ENCODE measurements at places on chromosomes 3 and 15. TPM values are rescaled to one million over a fixed set of nuclear protein-coding genes. Genes with fewer than 3 reads are reported as not detected.
A peak's percentile ranks its signal among the peaks of the same experiment; 100 is the strongest.

- DNase-seq = no peak
- H3K27me3 ChIP-seq = no peaks in the 10 kb centered on the region
- peaks cover 14% of the 10 kb centered on the region for H3K4me1 ChIP-seq
- no peaks in the 10 kb centered on the region for H3K36me3 ChIP-seq
Measured at GRCh38 chr3:52442409-52443267, 2.3 kb downstream of the SEMA3G start.

- no peaks in the 10 kb centered on the region for H3K36me3 ChIP-seq
- no peaks in the 10 kb centered on the region for H3K4me1 ChIP-seq
- no peak overlapping the region for H3K4me3 ChIP-seq
- peak; percentile 1 for DNase-seq
Measured at GRCh38 chr3:99753268-99753975, 64.2 kb upstream of the CMSS1 start.

- H3K36me3 ChIP-seq = no peaks in the 10 kb centered on the region
- H3K27me3 ChIP-seq = no peaks in the 10 kb centered on the region
- no peak for DNase-seq
Measured at GRCh38 chr3:73255609-73256029, 194.2 kb downstream of the EBLN2 start.

- no peaks in the 10 kb centered on the region for H3K36me3 ChIP-seq
- H3K27ac ChIP-seq = no peak overlapping the region
- DNase-seq = no peak
- H3K4me3 ChIP-seq = no peak overlapping the region
Measured at GRCh38 chr3:43862992-43863805, 172.5 kb downstream of the ABHD5 start.

DNA sequence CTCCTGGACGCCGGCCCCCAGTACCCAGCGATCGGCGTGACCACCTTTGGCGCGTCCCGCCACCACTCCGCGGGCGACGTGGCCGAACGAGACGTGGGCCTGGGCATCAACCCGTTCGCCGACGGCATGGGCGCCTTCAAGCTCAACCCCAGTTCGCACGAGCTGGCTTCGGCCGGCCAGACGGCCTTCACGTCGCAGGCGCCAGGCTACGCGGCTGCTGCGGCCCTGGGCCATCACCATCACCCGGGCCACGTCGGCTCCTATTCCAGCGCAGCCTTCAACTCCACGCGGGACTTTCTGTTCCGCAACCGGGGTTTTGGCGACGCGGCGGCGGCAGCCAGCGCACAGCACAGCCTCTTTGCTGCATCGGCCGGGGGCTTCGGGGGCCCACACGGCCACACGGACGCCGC, 956 bp downstream of the ZIC1 start:
- no peak overlapping the region for H3K4me3 ChIP-seq
- peaks cover 7% of the 10 kb centered on the region for H3K4me1 ChIP-seq
- H3K27ac ChIP-seq = no peak overlapping the region
- no peaks in the 10 kb centered on the region for H3K36me3 ChIP-seq
- DNase-seq = no peak
- peaks cover 38% of the 10 kb centered on the region for H3K27me3 ChIP-seq

DNA sequence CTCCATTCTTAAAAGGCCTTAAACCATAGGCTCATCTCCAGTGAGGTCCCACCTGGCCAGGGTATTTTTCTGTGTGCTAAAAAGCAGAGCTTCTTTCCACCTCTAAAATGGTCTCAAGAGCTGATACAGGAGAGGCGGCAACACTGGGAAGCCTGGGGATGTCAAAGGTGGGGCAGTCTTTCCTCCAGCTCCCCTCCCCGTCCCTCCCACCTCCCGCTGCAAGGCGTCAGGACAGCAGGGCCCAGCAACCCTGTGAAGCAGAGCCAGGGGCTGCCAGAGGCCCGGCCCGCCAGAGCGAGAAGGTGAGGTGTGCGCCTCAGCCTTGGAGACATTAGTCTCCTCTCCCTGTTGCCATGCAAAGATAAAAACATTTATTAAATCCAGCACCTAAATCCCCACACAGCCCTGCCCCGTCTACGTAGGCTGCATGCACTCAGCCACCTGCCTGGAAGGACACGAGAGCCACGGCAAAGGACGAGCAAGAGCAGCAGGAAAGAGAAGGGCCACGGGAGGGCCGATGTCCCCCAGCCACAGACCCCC, 75.6 kb downstream of the FAM174B start:
- H3K27ac ChIP-seq = no peak overlapping the region
- no peaks in the 10 kb centered on the region for H3K27me3 ChIP-seq
- no peak for DNase-seq
- H3K4me3 ChIP-seq = no peak overlapping the region
- no peaks in the 10 kb centered on the region for H3K4me1 ChIP-seq
- H3K36me3 ChIP-seq = no peaks in the 10 kb centered on the region

- no peak overlapping the region for H3K27ac ChIP-seq
- no peak overlapping the region for H3K4me3 ChIP-seq
- no peaks in the 10 kb centered on the region for H3K36me3 ChIP-seq
- no peaks in the 10 kb centered on the region for H3K27me3 ChIP-seq
Measured at GRCh38 chr3:35067750-35068149, 571.6 kb upstream of the ARPP21 start.

GRCh38 chr3:13715167-13715954, 164.5 kb downstream of the WNT7A start:
- no peak for DNase-seq
- no peak overlapping the region for H3K4me3 ChIP-seq
- H3K36me3 ChIP-seq = no peaks in the 10 kb centered on the region
- no peaks in the 10 kb centered on the region for H3K27me3 ChIP-seq

The PLAAT1 gene
- not detected for polyA plus RNA-seq

Data from CD4-positive, alpha-beta memory T cell (primary cell).